ENCODE measurements at places on chromosomes 11 and 22.
A peak's percentile ranks its signal among the peaks of the same experiment; 100 is the strongest.

- no peak for DNase-seq
These were observed 1.6 kb upstream of the ELFN2 start for GRCh38 chr22:37428649-37429586.

- DNase-seq, result no peak
These were observed 66.3 kb upstream of the API5 start for GRCh38 chr11:43245466-43245865.

- no peak for DNase-seq
These were observed 25.9 kb downstream of the IGSF9B start for GRCh38 chr11:133930767-133931448.

GRCh38 chr11:36162006-36162882 lies 127.0 kb downstream of the COMMD9 start:
- no peak for DNase-seq

DNA sequence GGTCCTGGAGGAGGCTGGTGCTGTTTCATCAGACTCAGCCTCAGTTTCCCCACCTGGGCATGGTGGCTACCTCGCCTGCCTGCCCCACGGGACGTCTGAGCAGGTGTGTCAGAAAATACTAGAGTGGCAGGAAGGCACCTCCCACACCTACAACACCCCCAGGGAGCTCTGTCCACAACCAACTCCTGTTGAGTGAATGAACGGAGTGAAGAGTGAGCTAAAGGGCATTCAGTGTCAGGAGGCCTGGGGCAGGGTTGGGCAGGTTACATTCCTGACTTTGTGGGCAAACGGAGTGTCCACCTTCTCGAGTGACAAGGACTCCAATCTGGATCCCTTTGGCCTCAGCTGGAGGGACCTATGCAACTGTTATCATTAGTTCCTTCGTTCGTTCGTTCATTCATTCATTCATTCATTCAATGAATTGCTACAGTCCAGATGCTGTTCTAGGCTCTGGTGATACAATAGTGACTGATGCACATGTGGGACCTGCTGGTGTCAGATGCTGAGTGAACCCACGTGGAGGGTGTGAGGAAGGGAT lies 195.2 kb downstream of the CTTN start:
- DNase-seq, result no peak

DNA sequence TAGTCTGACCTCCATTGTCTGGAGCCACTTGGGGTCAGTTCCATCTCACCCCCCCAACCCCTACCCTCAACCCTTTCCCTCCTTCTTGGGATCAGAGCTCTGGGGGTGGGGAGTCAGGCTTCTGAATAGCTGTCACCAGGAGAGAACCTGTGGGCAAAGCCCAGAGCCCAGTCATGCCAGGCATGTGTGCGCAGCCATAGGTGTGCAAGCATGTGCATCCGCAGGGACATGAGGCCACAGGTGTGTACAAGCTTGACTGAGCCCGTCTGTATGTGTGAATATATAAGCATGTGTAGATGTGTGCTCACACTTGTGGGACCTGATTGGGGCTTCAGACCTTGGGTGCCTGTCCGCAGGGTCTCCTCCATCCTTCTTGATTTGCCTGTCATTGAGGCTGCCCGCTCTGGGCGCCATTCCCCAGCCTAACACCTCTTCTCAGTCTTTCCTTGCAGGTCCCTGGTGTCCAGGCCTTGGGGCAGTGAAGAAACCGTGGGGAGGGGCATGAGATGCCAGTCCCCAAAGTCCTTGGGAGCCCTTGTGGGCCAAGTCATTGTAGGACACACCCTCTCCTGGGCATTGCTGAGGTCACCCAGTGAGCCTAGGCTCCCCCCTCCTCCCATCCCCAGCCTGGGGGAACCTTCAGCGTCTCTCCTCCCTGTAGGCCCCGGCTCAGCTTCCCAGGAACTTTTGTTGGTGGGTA lies 9.0 kb downstream of the ATG16L2 start:
- no peak for DNase-seq

DNA sequence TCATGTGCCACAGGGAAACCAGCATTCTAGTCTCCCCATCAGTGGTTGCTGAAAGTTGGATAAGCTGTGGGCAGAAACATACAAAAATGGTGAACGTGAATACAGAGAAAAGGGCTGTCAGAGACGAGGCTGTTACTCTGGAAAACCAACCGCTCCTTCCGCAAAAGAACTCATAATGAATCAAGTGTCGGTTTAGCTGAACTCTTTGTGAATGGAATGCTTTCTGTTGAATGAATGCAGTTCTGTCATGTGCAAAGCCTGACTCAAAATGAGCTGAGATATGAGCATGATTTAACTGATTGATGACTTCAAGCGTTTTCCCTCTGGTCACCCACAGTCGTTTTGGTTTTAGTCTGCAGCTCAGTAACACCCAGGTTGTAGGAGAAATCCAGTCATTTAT lies 298.3 kb downstream of the ETS1 start:
- no peak for DNase-seq

DNA sequence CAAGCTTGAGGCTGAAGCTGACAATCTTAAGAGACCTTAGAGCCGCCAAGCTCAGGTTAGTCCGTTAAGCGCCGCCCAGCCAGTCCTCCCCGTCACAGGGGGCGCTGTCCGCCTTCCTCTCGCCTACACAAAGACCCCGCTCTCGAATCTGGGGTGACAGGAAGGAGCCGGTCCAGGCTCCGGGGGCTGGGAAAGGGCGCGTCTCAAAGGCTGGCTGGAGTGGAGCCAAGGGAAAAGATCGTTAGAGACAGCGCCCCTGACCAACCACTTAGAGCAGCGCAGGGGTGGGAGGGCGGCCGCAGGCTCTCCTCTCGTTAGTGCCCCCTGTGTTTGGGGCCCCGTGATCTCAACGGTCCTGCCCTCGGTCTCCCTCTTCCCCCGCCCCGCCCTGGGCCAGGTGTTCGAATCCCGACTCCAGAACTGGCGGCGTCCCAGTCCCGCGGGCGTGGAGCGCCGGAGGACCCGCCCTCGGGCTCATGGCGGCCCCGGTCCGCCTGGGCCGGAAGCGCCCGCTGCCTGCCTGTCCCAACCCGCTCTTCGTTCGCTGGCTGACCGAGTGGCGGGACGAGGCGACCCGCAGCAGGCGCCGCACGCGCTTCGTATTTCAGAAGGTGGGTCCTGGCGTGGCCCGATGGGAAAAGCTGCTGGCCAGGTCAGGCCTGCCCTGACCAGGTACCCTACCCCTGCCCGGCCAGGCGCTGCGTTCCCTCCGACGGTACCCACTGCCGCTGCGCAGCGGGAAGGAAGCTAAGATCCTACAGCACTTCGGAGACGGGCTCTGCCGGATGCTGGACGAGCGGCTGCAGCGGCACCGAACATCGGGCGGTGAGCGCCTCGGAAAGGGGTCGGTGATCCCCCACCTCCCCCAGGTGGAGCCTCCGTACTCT lies at the start of gene MUS81:
Gene MUS81 (plus strand): TSS at position 156 of the 887 bp plus-strand sequence. CDS start 321 bp downstream, at position 477.
- peak; percentile 90 for DNase-seq

DNA sequence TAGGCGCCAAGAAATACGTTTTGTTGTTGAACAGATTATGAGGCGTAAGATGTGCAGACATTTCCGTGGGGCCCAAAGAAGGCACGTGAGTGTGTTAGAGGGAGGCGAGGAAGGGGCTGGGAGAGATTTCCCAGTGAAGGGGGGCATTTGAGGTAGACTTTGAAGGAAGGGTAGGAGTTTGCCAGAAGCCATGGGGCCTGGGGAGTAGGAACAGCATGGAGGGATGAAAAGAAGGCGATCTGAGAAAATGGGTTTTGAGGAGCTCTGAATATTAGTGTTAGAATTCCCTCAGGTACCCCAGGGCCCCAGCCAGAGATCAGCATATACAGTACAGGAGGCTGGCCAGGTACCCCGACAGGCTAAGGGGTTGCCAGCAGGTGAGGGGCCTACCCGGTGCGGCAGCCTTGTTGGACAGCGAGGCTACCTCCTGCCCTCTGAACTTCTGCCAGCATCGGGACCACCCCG lies 414 bp upstream of the MIEF1 start:
- DNase-seq, result no peak

DNA sequence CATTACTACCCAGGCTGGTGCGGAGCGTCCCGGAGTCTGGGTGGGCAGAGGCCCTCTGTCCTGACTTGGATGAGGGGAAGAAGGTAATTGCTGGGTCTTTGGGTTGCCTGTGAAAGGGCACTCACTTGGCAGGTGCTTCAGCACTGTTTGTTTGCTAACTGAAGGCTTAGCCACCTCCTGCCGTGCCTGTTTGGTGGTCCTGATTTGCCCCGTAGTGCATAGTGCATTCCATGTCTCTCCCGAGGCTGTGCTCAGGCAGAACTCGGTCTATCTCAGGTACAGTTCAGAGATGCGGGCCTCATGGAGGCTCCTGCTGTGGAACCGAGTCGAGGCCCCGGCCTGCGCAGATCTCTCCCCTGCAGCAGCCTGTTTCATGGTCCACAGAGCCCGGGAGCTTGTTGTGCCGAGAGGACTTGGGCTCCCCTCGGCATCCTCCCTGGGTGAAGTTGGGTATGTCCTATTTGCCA lies 146.2 kb downstream of the TBC1D22A start:
- DNase-seq, result no peak

DNA sequence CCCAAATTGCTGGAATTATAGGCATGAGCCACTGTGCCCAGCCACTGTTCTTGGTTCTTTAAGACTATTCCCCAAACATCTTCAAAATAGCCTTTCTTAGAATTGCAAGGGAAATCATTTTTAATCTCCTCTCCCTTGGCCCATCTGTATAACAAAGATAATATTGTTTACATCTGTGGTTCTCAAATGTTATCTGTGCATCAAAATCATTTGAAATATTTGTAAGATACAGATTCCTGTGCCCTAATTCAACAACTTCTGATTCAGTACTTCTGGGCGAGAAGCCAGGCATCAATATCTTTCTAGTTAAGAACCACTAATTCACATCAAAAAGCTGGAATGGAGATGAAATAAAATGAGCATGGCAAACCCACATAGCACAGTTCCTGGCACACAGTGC lies 83.0 kb downstream of the TMPRSS5 start:
- no peak for DNase-seq

- peak; percentile 100 for DNase-seq
These were observed at the start of gene STIP1 for GRCh38 chr11:64185693-64186491. TSS of gene STIP1 (plus strand) at chr11:64186171. CDS start at chr11:64186262, 91 bp downstream.
